ENCODE measurements at places on chromosomes 7 and 10. TPM values are rescaled to one million over a fixed set of nuclear protein-coding genes. Genes with fewer than 3 reads are reported as not detected.

GIMAP8 gene
- total RNA-seq: 3.8 TPM

DNA sequence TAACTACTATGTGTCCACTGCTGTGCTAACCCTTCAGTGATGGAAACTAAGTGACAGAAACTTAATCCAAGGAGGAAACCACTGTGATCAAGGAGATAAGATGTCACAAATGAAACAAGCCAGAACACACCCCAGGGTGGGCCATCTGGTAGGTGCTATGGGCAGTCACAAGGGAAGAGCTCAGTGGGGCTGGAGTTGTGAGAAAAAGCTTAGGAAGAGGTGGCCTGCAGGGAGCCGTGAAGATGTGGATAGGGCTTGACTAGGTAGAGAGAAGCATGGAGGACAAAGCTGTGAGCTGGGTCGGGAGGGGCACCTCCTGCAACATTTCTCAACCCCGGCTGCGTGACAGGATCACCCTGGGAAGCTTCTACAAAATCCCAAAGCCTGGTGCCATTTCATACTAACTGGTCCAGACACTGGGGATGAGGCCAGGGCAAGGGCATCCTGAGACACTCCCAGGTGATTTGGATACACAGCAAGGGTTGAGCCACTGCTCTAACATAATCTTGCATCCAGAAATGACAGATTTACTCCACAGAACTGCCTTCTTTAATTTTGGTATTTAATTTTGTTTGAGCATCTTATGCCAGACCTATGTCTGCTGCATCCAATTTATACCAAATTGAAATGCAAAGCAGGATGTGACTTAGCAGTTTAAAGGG is 69.3 kb downstream of the OSBPL3 start:
- no peaks in the 10 kb centered on the region for H3K27me3 ChIP-seq
- no peak overlapping the region for H3K27ac ChIP-seq
- H3K4me1 ChIP-seq: no peaks in the 10 kb centered on the region
- no peak for DNase-seq
- H3K36me3 ChIP-seq: no peaks in the 10 kb centered on the region
- H3K4me3 ChIP-seq: no peak overlapping the region

GRCh38 chr10:104641187-104641936 is at the start of gene SORCS3:
TSS of gene SORCS3 (plus strand) at chr10:104641290.
- peaks cover 4% of the 10 kb centered on the region for H3K4me1 ChIP-seq
- DNase-seq: no peak
- H3K27ac ChIP-seq: no peak within 1 kb of the TSS
- H3K4me3 ChIP-seq: peak within 1 kb of the TSS; percentile 34
- H3K36me3 ChIP-seq: no peaks in the 10 kb centered on the region

RBM20 gene
- 5.3 TPM for total RNA-seq

GRCh38 chr10:12191715-12192114 is 4.0 kb downstream of the NUDT5 start:
- no peak for DNase-seq
- H3K4me1 ChIP-seq: peaks cover 5% of the 10 kb centered on the region
- H3K27me3 ChIP-seq: no peaks in the 10 kb centered on the region
- no peak overlapping the region for H3K27ac ChIP-seq
- H3K4me3 ChIP-seq: no peak overlapping the region

UCMA gene
- total RNA-seq: 0.43 TPM

EGFR gene
- total RNA-seq: 18.2 TPM

PDGFA gene
- 13.8 TPM for total RNA-seq

- DNase-seq: no peak
- H3K4me1 ChIP-seq: no peaks in the 10 kb centered on the region
- no peak overlapping the region for H3K27ac ChIP-seq
- H3K36me3 ChIP-seq: no peaks in the 10 kb centered on the region
Measured at GRCh38 chr7:33642312-33642711, 263.0 kb upstream of the BMPER start.

SLC18A2 gene
- 2.4 TPM for total RNA-seq

GRCh38 chr10:112375721-112376395 is 1.9 kb downstream of the ACSL5 start:
- H3K27me3 ChIP-seq: no peaks in the 10 kb centered on the region
- H3K4me3 ChIP-seq: peak overlapping the region; percentile 53
- no peaks in the 10 kb centered on the region for H3K36me3 ChIP-seq
- no peaks in the 10 kb centered on the region for H3K4me1 ChIP-seq
- H3K27ac ChIP-seq: peak overlapping the region; percentile 78

- no peak overlapping the region for H3K4me3 ChIP-seq
- H3K27ac ChIP-seq: no peak overlapping the region
- no peaks in the 10 kb centered on the region for H3K36me3 ChIP-seq
- no peaks in the 10 kb centered on the region for H3K27me3 ChIP-seq
- peaks cover 15% of the 10 kb centered on the region for H3K4me1 ChIP-seq
Measured at GRCh38 chr10:117532003-117532385, 10.6 kb upstream of the EMX2 start.

DEPP1 gene
- 84.9 TPM for total RNA-seq

GPC2 gene
- 12.7 TPM for total RNA-seq

GPER1 gene
- total RNA-seq: 3.2 TPM

KDM7A gene
- total RNA-seq: 24.7 TPM

DNA sequence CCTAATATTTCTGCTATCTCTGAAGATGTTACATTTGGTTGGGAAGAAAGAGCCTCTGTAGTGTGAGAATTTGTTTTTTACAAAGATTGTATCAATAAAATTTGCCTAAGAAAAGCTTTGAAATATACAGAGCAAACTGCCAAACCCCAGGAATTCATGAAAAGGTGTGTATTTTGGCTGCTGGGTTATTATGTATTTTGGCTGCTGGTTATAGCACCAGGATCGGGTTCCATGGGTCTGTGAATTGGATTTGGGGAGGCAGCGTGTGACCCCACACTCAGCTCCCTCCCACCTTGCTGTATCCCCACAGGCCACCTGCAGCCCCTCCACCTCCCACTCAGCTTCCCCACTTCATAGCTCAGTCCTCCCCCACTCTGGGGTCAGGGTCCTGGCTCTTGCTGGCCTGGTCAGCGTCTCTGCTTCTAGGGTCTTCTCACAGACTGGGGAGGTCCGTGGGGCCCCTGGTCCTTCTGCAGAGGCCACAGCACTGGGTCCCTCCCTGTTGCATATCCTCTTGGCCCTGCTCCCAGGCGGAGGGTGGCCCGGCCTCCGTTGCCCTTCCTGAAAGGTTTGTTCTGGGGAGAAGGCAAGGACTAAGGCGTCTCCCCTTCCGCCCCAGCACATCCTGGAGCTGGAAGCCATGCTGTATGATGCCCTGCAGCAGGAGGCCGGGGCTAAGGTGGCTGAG is 24.0 kb upstream of the DPYSL4 start:
- no peak for DNase-seq
- H3K4me1 ChIP-seq: peaks cover 12% of the 10 kb centered on the region
- H3K27me3 ChIP-seq: no peaks in the 10 kb centered on the region
- no peaks in the 10 kb centered on the region for H3K36me3 ChIP-seq
- no peak overlapping the region for H3K4me3 ChIP-seq

IL2RA gene
- not detected for total RNA-seq

Measured in testis (tissue), 5 donors.